Stimulated activated CD4-positive, alpha-beta T cell treated with anti-CD3 and anti-CD28 coated beads, Interleukin-1b, Interleukin-23, amount 100 ng/mL, for 1 hour (primary cell): ENCODE measurements at places on chromosomes 12 and 14.

- DNase-seq, result no peak
Observed at GRCh38 chr14:99581374-99581773, 22.6 kb downstream of the CCDC85C start.

- no peak for DNase-seq
Observed at GRCh38 chr14:71202881-71203280, 295.6 kb downstream of the PCNX1 start.

- no peak for DNase-seq
Observed at GRCh38 chr12:71448150-71448581, 8.6 kb downstream of the LGR5 start.

DNA sequence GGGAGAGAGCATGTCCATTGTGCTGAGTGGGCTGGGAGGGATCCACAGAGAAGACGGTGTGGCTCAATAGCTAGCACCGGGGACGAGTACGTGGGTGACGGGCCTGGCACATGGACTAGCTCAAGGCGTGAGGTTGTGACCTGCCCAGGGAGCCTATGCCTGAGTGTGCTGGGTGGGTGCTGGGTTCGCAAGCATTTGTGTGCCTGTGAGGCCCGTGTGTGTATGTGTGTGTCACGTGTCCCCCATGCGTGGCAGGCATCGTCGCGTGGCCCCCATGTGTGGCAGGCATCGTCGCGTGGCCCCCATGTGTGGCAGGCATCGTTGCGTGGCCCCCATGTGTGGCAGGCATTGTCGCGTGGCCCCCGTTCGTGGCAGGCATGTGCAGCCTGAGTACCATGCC lies 109.2 kb downstream of the TMEM121 start:
- DNase-seq, result no peak

DNA sequence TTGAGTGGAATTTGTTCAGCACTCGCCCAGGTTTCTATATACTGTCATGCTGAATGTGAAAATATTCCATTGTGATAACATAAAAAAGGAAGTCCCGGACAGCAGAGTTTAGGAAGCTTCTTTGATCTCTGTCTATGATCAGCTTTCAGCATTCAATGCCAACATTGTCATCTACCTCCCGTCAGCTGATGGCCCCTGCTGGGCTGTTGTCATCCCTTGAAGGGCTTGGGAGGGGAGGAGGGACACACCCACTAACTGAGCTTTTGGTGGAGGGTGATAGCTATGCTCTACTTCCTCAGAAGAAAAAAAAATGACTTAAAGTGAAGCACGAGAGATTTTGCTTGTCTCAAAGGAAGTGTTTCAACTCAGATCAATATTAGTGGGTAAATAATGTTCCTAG lies 4.7 kb upstream of the KRT77 start:
- no peak for DNase-seq

- no peak for DNase-seq
Observed at GRCh38 chr12:2751686-2752085, 43.1 kb upstream of the FKBP4 start.

DNA sequence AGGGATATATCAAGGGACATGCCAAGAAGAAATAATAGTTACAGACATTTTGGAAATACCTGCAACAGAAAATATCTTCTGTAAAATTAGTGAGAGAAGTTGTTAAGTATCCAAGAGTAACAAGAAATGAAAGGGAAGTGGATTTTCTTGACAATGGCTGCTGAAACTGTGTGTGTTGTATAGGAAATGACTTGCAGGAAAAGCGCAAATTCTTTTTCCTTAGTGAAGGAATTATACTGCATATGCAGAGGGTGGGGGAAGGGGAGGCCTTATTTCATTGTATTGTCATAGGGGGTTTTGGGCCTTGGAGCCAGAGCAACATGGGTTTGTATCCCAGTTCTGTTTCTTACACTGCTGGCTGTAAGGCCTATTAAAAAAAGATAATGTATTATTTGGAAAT lies 84.4 kb upstream of the DDHD1 start:
- DNase-seq, result no peak

DNA sequence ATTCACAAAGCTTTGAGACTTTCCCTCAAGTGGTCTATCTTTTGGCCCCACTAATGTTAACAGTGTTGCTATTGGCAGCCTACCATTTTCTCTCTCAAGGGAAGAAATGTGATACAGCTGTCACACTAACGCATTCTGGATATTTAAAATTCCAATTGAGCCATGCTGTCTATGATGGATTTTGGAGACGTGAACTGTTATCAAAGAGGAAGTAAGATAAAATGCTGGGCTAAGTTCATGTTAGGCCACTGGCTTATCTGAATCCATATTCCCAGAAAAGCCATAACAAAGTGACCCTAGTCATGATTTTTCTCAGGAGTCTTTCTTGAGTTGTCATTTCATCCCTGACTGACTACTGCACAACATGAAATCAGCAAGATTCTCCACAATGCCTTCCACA lies 200.2 kb downstream of the PHLDA1 start:
- no peak for DNase-seq

DNA sequence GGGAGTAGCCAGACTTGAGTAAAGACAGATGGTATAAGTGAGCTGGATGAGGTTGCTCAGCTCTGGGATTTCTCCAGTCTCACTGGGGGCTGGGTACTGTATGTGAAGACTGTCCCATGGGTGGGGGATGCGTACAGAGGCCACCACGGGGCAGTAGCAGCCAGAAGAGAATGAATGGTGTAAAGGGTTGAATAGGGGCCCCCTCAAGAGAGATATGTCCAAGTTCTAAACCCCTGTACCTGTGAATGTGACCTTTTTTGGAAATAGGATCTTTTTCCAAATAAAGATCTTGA lies 21.8 kb upstream of the BCDIN3D start:
- DNase-seq, result no peak

GRCh38 chr12:121467638-121468498 lies 68.0 kb downstream of the RNF34 start:
- no peak for DNase-seq

DNA sequence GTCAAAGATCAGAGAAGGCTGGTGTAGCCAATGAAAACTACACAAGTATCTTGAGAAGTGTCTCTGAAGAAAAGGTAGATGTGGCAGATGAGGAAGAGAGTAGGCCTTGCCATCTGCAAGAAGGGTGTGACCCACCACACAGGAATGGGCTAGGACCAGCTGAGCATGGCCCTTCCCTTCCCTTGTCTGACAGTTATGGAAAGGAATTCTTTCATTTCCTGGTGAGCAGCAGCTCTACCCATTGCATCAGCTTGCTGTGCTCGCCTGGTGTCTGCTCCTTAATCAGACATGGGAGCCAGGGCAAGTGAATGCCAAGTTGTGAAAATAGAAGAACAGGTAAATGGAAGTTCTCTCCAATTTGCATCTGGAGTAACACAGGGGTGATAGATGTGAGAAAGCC lies 145.2 kb upstream of the KRR1 start:
- DNase-seq, result no peak

DNA sequence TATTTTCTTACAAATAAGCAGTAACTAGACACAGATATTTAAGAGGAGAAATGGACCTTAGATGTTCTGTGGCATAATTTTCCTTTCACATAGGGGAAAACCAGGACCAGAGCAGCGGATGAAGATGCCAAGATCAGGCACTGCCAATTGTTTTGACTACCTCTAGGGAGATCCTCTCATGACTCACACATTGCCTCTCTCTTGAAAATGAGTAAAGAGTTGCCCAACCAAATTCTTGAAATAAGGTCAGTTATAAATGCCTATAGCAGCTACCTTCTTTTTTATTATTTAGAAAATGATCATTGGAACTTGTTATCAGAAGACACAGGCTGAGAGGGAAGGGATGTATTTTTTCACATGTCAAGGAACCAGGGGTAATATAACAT lies 263.4 kb upstream of the PLEKHG7 start:
- DNase-seq, result no peak

DNA sequence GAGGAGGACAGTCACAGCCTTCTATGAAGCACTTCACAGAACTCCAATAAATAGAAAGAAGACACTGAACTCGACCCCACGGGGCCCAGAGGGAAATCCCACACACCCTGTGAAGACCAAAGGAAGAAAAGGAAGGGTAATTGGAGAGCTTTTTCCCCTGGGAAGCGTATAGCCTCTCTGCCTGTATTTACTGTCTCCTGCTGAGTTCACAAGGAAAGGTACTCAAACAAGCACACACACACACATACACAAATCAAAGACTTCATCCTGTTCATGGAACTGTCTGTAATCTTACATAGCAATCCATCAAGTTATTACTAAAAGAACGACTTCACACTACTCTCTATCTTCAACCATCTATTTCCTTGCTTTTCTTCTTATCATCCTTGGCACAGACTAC lies 15.3 kb downstream of the FOXN3 start:
- no peak for DNase-seq

- DNase-seq, result peak; percentile 9
Observed at GRCh38 chr14:24080888-24081738, 9.8 kb downstream of the CPNE6 start.

GRCh38 chr14:54348001-54348611 lies 48.7 kb upstream of the CDKN3 start:
- DNase-seq, result no peak

GRCh38 chr12:46515829-46516228 lies 143.3 kb upstream of the SLC38A2 start:
- no peak for DNase-seq

- peak; percentile 89 for DNase-seq
Observed at GRCh38 chr12:4269279-4269991, 4.1 kb upstream of the CCND2 start.
